Activated T-helper 1 cell treated with anti-CD3 and anti-CD28 coated beads, Interleukin-2, amount 50 U/mL, for 16 hours (primary cell): ENCODE measurements at places on chromosomes 5 and 9.

DNA sequence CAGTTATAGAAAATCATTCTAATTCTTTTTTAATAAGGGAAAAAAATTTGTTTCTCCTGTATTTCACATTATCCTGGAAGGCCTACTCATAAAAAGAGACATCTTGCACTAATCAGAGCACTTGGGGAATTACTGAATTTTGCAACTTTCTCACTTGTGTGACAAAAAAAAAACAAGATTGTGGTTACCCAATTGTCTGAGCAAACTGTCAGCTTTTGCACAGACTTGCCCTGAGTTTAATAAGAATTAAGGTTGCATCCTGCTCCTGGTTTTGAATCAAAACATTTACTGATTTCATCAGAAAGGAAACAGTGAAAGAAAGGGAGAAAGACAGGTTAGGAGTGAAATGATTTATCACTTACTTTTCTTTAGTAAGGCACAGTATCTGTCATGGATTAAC lies 10.6 kb upstream of the SH3RF2 start:
- no peak for DNase-seq

- DNase-seq, result no peak
Measured at GRCh38 chr9:99867536-99867935, 38.9 kb upstream of the STX17 start.

GRCh38 chr9:81871695-81872094 lies 56.5 kb upstream of the SPATA31D4 start:
- DNase-seq, result no peak

DNA sequence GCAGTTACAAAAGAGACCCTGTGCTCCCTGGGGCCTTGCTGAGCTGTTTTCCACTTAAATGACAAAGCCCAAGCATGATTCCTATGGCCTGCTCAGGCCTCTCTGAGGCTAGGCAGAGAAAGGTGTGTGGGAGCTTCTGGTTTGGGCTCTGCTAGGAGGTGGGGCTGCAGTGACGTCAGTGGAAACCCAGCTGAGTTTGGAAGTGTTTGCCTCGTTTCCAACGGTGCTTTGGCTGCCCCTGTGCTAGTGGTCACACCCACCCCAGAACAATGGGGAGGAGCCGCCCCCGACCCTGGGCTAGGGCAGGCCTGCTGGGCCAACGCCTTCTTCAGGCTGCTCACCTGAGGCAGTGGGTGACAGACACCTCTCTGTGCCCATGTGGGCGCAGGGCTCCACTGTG lies 10.4 kb downstream of the ANGPTL2 start:
- DNase-seq, result no peak

DNA sequence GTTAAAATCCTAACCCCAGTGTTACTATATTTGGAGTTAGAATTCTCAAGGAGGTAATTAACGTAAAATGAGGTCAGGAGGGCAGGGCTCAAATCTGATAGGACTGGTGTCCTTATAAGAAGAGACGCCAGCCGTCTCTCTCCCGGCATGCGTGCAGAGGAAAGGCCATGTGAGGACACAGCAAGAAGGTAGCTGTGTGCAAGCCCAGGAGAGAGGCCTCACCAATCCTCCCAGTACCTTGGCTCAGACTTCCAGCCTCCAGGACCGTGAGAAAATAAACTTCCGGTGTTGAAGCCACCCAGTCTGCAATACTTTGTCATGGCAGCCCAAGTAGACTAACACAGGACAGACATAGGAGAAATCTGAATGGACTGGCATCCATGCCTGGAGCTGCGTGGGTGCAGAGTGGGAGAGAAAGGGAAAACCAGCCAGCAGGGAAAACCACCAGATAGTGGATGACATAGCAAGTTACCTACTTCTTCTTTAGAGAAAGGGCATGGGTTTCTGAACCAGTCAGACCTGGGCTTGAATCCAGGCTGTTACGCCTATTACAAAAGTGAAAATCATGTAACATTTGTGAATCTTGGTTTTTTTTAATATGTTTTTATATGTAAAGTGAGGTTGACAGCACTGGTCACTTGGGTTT lies 89.2 kb downstream of the FSTL4 start:
- DNase-seq, result no peak

GRCh38 chr9:77424993-77425392 lies 223.1 kb downstream of the GNA14 start:
- no peak for DNase-seq

DNA sequence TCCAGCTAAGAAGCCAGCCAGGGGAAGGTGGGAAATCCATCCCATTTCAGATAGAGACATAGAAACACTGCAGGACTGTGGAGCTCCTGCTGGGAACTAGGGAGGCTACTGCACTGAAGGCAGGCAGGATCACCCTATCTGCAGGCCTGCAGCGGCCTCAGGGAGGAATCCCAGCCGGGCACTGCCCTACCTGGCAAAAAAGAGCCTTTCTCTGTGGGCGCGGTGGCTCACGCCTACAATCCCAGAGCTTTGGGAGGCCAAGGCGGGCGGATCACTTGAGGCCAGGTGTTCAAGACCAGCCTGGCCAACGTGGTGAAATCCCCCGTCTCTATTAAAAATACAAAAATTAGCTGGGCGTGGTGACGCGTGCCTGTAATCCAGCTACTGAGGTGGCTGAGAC lies 71.4 kb upstream of the PHYKPL start:
- DNase-seq, result no peak

- DNase-seq, result no peak
Measured at GRCh38 chr5:95962785-95963184, 1.1 kb upstream of the ELL2 start.

DNA sequence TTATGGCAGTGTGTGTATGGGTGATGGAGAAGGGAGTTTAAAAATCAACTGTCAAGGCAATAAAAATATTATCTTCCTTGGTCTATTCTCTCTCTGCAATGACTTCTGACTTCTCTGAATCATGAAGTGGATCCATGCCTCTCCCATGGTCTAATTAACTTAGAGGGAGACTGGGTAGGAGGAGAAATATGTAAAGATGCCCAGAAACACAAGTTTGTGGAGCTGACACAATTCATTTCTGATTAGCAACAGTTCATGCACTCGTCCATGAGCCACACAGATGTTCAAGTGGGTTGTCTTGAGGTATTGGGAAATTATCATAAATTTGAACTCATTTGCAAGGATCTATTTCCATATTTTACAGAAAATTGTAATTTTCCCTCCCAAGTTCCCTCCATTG lies 38.1 kb downstream of the INSYN2B start:
- DNase-seq, result no peak

- no peak for DNase-seq
Measured at GRCh38 chr9:114153761-114154599, 1.4 kb upstream of the COL27A1 start.

DNA sequence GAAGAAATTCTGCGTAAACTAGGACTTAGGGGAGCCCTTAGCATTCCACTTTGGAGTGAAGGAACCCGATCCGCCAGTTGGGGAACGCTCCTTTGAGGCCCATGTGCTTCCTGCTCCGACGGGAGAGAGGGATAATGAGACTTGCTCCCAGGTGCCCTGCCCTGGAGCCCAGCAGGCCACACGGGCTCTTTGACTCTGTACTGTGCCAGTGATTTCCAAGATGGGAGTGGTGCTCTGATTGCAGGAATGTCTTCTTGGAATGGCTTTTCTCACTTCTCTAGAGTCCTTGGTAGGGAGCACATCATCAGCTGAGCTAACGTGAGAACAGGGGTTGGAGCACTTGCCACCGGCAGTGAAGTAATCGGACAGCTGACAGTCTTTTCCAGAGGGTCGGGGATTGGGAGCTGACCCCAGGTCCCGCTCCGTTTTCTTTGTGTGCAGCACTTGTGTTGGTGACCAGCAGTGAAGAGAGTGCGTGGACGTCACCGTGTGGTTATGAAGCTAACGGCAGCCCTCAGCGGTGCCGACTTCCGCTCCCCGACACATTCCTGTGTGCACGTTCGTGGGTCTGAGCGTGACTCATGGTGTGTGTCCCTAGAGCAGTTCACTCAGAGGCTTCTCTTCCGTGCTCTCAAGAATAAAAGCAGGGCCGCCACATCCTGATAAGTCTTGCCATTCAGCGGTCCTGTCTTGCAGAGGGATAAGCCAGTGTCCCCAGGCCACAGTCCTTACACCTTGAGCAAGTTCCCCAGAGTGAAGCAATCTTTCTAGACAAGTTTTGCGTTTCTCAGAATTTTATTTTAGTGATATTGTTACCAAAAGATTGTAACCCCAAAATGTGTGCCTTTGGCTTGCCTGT lies 25.6 kb downstream of the ABL1 start:
- DNase-seq, result no peak

DNA sequence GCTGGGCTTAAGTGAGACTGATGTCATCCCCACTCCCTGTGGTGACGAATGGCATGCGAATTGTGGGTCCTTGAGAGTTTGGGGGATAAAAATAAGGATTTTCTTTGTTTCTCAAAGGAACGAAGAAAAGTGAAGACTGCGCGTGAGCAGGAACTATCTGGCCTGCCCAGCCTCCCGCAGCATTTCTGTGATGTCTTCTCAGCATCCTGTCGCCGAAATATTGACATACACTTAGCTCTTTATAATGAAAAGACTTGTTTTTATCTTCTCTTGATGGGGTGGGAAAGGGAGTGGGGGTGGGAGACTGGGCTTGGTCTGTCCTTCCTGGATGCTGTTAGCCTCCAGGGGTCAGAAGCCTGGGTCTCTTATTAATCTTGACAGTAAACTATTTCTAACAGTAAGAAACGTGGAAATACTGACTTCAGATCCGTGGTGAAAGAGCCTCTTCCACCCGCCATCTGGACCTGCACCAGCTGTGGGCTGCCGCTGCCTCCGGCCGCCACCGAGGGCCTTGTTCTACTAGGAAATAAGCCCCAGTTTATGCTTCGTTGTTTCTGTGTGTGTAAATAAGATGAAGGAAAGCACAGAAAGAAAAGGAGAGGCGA lies 239.6 kb downstream of the FANCC start:
- DNase-seq, result no peak

DNA sequence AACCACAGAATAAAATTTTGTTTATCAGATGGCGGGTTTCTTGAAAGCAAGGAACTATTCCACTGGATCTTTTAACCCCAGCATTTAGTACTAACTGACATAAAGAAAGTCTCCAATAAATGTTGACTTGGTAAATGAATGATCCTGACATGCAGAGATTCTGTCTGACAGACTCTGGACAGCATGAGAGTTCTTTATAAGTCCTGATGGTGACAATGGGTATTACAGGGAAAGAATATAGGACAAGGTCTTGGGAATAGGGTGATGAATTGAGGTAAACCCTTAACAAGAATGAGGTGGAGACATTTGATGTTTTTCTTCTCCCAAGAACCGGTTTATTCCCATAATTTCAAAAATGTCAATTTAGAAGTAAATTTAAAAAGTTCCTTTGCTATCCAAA lies 453.9 kb downstream of the TUSC1 start:
- DNase-seq, result no peak

- DNase-seq, result peak; percentile 25
Measured at GRCh38 chr9:93451849-93452709, 594 bp downstream of the FAM120A start.
